ENCODE measurements at places on chromosomes 7 and 10.

DNA sequence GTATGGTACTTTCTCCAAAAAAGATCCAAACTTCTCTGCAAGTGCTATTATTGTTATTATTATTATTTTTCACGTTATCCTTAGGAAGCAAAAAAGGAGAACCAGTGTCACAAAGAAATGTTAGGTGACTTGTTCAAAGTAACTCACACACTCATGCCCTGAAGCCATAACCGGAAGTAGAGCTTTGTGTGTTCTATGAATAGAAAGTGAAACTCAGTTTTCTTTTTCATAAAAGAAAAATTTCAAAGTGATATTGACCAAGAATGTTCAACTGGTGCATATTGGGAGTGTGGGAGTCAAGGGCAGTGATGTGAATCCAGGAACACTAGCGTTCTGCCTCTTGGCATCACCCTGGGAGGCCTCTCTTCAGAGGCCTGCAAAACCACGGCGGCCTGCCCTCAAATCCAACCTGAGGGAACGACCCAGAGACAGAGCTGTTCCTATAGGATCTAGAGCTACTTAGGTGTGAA lies 106.1 kb downstream of the PRKCQ start:
- DNase-seq, result no peak

DNA sequence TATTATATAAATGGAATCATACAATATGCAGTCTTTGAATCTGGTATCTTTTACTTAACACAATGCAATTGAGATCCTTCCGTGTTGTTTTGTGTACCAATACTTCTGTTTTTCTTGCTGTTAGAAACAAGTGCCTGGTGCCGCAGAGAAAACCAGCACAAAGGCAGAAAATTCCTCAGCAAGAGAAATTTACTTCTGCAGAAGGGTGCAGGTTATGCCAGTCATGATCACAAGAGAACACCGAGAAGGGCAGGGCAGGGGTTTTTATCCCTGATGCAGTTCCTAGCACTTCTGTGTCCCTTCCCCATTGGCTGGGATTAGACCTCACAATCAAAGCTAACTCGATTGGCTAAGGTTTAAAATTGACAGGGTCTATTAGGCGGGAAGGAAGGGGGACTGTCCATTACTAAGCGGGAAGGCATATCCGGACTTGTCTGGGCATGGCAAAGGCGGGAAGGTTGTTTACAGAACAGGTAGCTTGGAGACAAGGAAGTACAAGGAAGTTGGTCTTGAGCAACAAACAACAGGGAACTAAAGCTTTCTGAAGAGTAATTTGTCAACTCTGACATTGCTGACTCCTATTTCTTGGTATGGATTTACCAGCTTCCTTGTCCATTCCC lies 2.4 kb upstream of the ZNF33B start:
- DNase-seq, result no peak

DNA sequence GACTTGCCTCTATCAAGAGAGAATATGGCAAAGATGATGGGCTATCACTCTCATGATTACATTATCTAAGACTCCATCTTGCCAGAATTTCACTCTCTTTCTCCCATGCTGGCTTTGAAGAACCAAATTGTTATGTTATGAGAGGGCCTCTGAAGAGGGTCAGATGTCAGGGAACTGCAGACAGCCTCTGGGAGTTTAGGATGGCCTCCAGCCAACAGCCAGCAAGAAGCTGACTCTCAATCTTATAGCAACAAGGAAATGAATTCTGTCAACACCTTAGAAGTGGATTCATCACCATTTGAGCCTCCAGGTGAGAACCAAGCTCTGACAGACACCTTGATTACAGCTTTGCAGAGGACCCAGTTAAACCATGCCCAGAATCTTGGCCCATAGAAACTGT lies 33.6 kb downstream of the ZNF22 start:
- DNase-seq, result no peak

- DNase-seq, result no peak
Observed at GRCh38 chr7:471191-471865, 48.3 kb downstream of the PDGFA start.

- DNase-seq, result no peak
Observed at GRCh38 chr10:64773357-64773756, 1252.2 kb downstream of the REEP3 start.

GRCh38 chr10:32489901-32490300 lies 44.0 kb downstream of the CCDC7 start:
- DNase-seq, result no peak

DNA sequence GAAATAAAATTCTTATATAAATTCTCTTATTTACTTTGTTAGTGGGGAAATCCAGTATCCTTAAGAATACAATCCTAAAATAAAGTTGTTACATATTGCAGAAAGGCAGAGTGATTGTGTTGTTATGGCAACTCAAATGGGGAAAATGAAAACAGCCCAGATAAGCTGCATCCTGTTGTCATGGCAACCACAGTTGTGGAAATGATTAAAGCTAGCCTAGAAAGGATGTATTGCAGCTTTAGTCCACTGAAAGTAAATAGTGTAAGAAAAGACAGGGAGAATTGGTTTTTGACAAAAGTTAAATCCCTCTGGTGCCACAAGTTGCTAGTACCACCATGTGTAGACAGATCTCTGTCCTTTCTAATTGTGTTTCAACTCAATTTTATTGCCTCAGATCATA lies 43.2 kb downstream of the BTRC start:
- no peak for DNase-seq

DNA sequence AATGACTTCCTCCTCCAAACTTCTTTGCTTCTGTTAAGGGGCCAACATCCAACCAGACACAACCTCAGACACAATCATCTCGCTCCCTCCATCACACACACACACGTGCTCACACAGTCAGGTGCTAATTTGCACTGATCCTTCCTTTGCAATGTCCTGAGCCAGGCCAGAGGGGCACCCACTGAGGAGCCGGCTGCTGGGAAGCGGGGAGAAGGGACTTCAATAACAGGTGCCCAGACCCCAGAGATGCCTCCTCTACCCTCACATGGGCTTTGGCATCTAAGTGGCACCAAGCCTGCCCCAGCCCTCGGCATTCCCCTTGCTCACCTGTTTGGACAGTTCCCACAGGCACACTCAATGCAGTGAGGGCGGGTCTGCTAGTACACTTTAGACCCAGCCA lies 34.2 kb upstream of the SVOPL start:
- DNase-seq, result no peak

GRCh38 chr7:96599288-96599936 lies 110.2 kb downstream of the SEM1 start:
- no peak for DNase-seq

GRCh38 chr7:81361769-81362312 lies 408.0 kb downstream of the HGF start:
- no peak for DNase-seq

DNA sequence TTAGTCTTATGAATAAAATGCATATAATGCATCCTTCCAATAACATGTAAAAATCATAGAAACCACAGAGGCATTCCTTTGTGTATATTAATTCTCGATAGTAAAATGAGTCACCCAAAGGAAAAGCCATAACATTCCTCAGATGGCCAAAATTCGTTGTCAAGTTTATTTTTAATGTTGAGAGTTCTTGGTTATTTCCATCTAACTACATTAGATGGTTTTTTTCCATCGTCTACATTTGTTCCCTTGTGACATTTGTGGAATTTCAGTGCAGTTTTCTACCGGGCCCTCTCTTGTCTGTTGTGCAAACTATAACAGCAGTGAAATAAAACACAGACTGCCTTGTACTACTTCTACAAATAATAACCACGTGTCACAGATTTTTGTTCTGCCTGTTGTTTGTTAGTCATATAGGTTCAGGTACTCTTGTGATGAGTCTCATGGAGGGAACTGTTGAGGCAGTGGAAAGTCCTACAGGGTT lies 54.7 kb upstream of the CCAR1 start:
- DNase-seq, result no peak
